ENCODE measurements at places on chromosomes 11 and 22. TPM values are rescaled to one million over a fixed set of nuclear protein-coding genes. Genes with fewer than 3 reads are reported as not detected.

The GSTT2 gene
- total RNA-seq = not detected

The MYO18B gene
- total RNA-seq = not detected

The NXPE2 gene
- total RNA-seq = not detected

The SNRPD3 gene
- 153 TPM for total RNA-seq

The C11orf87 gene
- under 0.01 TPM for total RNA-seq

The ISX gene
- total RNA-seq = not detected

The SUSD2 gene
- total RNA-seq = 0.24 TPM

The RBM7 gene
- 31.1 TPM for total RNA-seq

The OR4A16 gene
- total RNA-seq = not detected

The TEF gene
- 9.4 TPM for total RNA-seq

The GRM5 gene
- not detected for total RNA-seq

The CSF2RB gene
- not detected for total RNA-seq

The VPREB1 gene
- not detected for total RNA-seq

The AIFM3 gene
- total RNA-seq = 1.9 TPM

The TIMM10B gene
- 68.2 TPM for total RNA-seq

The OR52A1 gene
- under 0.01 TPM for total RNA-seq

The ZC3H12C gene
- 9.0 TPM for total RNA-seq

The TMEM121B gene
- not detected for total RNA-seq

The SDF2L1 gene
- 27.7 TPM for total RNA-seq

The THOC5 gene
- total RNA-seq = 36.4 TPM

The KRTAP5-10 gene
- total RNA-seq = not detected

The OR5P2 gene
- not detected for total RNA-seq

The APOL4 gene
- not detected for total RNA-seq

The YPEL1 gene
- 1.4 TPM for total RNA-seq

The CCDC81 gene
- not detected for total RNA-seq

The HTR3B gene
- not detected for total RNA-seq

The UBQLNL gene
- not detected for total RNA-seq

The OR2D2 gene
- total RNA-seq = not detected

The OVOL1 gene
- 61.7 TPM for total RNA-seq

The GAB2 gene
- total RNA-seq = 4.3 TPM

The NLRP6 gene
- not detected for total RNA-seq

The TIGD3 gene
- total RNA-seq = under 0.01 TPM

The TRIM29 gene
- 512 TPM for total RNA-seq

The CASP5 gene
- 1.1 TPM for total RNA-seq

The CNGA4 gene
- 0.64 TPM for total RNA-seq
